ENCODE measurements at places on chromosomes 4 and X.

GRCh38 chr4:166924424-166924823, 309.9 kb downstream of the SPOCK3 start:
- no peak overlapping the region for H3K27ac ChIP-seq
- H3K27me3 ChIP-seq: no peaks in the 10 kb centered on the region
- no peaks in the 10 kb centered on the region for H3K4me1 ChIP-seq
- no peak overlapping the region for H3K4me3 ChIP-seq
- no peak for DNase-seq
- no peaks in the 10 kb centered on the region for H3K36me3 ChIP-seq

- H3K27me3 ChIP-seq: peaks cover 8% of the 10 kb centered on the region
- H3K4me1 ChIP-seq: no peaks in the 10 kb centered on the region
- DNase-seq: no peak
- H3K27ac ChIP-seq: no peak overlapping the region
- H3K4me3 ChIP-seq: no peak overlapping the region
Observed at GRCh38 chr4:6362896-6363295, 93.2 kb downstream of the WFS1 start.

GRCh38 chr4:68209003-68209402, 36.5 kb downstream of the TMPRSS11B start:
- no peak overlapping the region for H3K27ac ChIP-seq
- H3K36me3 ChIP-seq: no peaks in the 10 kb centered on the region
- no peak for DNase-seq
- H3K4me1 ChIP-seq: no peaks in the 10 kb centered on the region
- H3K27me3 ChIP-seq: no peaks in the 10 kb centered on the region

- H3K27me3 ChIP-seq: no peaks in the 10 kb centered on the region
- H3K27ac ChIP-seq: no peak overlapping the region
- H3K4me1 ChIP-seq: no peaks in the 10 kb centered on the region
- no peak for DNase-seq
- no peaks in the 10 kb centered on the region for H3K36me3 ChIP-seq
- no peak overlapping the region for H3K4me3 ChIP-seq
Observed at GRCh38 chrX:72652082-72652481, 62.0 kb downstream of the PHKA1 start.

DNA sequence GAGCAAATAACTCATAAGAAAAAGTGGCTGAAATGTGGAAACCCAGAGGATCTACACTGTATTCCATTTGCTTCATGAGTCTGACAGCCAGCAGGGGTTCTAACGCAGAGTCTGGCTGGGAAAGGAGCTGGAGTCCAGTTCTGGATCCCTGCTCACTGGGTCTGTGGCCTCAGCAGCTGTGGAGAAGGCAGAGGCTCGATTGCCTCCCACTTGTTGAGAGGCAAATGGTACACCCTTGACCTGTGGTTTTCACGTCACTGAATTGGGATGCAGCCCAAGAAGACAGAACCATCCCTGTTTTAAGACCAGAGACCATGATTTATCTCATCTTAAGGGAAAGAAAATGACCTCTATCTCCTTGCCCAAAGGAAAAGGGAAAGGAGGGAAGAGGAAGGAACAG, 147.0 kb upstream of the NOCT start:
- no peaks in the 10 kb centered on the region for H3K36me3 ChIP-seq
- no peak for DNase-seq
- no peaks in the 10 kb centered on the region for H3K27me3 ChIP-seq
- no peak overlapping the region for H3K27ac ChIP-seq

DNA sequence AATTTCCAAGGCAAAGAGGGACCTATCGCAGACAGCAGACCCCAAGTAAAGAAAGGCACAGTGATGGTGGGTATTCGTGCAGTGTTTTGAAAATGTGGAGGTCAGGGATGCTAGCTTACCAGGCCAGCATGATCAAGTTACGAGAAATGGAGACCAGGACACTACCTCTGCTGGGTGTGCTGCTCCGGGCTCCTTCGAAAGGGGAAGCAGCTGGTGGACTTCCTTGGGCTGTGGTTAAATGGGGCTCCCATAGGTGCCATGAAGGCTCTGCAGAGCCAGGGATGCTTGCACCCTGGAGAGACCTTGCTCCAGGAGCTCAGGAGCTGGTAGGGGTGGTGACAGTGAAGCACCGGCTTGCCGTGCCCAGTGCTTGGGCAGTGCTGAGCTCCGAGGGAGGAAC, 68.8 kb downstream of the TBL1X start:
- H3K36me3 ChIP-seq: no peaks in the 10 kb centered on the region
- DNase-seq: no peak
- peaks cover 3% of the 10 kb centered on the region for H3K4me1 ChIP-seq

DNA sequence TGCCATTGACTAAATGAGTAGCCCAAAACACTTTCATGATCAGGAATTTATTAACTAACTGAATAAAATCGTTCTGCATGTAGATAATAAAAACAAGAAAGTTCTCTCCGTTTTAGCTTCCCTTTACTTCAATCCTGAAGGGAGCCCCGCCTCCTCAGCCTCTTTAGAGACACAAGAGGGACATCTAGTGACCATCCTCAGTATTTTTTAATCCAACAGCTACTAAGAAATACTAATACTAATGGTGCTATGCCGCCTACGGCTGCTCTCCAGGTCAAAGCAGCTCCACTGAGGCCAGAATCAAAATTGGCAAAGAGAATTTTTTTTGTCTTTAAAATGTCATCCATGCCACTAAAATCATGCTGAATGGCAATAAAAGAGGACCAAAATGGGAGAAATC, 3.2 kb upstream of the PCDH19 start:
- no peaks in the 10 kb centered on the region for H3K36me3 ChIP-seq
- DNase-seq: no peak
- no peak overlapping the region for H3K4me3 ChIP-seq
- peaks cover 27% of the 10 kb centered on the region for H3K4me1 ChIP-seq
- peaks cover 33% of the 10 kb centered on the region for H3K27me3 ChIP-seq

GRCh38 chr4:40592034-40592433, 37.6 kb downstream of the RBM47 start:
- DNase-seq: no peak
- H3K4me1 ChIP-seq: peaks cover 5% of the 10 kb centered on the region
- no peak overlapping the region for H3K4me3 ChIP-seq
- H3K36me3 ChIP-seq: peaks cover 4% of the 10 kb centered on the region
- no peaks in the 10 kb centered on the region for H3K27me3 ChIP-seq

DNA sequence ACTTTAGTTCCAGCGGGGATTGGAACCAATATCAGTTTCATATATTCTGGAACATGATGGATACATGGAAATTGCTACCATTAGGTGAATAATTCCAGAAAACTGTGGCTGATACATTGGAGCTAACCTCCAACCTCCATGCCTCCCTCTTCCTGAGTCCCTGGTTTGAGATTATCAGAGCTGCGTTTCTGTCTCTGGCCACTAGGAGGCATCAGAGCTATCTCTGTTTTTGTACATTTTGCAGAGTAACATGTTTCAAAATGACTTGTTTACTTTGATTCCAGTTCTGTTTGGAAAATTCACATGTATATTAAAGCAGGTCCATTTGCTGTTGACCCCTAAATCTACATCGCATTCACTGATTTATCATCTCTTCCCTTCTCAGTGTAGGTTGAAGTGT, 2.4 kb upstream of the RAB40AL start:
- H3K27ac ChIP-seq: no peak overlapping the region
- H3K4me3 ChIP-seq: no peak overlapping the region
- H3K27me3 ChIP-seq: no peaks in the 10 kb centered on the region
- no peaks in the 10 kb centered on the region for H3K4me1 ChIP-seq
- no peaks in the 10 kb centered on the region for H3K36me3 ChIP-seq

DNA sequence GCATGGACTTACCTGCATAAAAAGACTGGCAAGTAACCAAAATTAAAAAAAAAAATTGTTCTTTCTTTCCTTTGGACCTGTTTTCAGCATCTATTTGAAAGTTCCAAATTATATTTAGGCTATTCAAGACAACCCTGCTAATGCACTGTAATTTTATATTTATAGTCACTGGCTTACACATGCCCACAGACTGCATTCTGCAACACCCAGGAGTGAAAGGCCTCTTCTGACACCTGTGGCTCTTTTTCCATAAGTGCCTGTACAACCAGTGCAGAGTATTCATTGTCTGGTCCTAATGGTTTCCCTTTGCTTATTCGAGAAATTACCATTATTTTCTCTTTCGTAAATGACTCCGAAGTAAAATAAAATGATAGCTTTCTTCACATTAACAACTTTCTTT, 143.3 kb downstream of the RNF150 start:
- H3K27ac ChIP-seq: no peak overlapping the region
- H3K4me1 ChIP-seq: no peaks in the 10 kb centered on the region

- DNase-seq: no peak
- H3K27ac ChIP-seq: no peak overlapping the region
- H3K4me1 ChIP-seq: peaks cover 17% of the 10 kb centered on the region
- no peaks in the 10 kb centered on the region for H3K36me3 ChIP-seq
Observed at GRCh38 chrX:153882086-153882498, 3.9 kb downstream of the L1CAM start.

DNA sequence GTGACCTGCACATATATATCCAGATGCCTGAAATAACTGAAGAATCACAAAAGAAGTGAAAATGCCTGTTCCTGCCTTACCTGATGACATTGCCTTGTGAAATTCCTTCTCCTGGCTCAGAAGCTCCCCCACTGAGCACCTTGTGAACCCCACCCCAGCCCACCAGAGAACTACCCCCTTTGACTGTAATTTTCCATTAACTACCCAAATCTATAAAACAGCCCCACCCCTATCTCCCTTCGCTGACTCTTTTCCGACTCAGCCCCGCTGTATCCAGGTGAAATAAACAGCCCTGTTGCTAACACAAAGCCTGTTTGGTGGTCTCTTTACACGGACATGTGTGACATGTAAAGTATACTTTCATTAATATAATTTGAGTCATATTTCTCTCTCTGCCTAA, 320.3 kb upstream of the TECRL start:
- no peaks in the 10 kb centered on the region for H3K4me1 ChIP-seq
- no peak overlapping the region for H3K27ac ChIP-seq
- H3K4me3 ChIP-seq: no peak overlapping the region
- no peaks in the 10 kb centered on the region for H3K36me3 ChIP-seq
- no peak for DNase-seq
- no peaks in the 10 kb centered on the region for H3K27me3 ChIP-seq

- no peaks in the 10 kb centered on the region for H3K4me1 ChIP-seq
- no peak for DNase-seq
- H3K27ac ChIP-seq: no peak overlapping the region
- no peaks in the 10 kb centered on the region for H3K27me3 ChIP-seq
- no peak overlapping the region for H3K4me3 ChIP-seq
- H3K36me3 ChIP-seq: no peaks in the 10 kb centered on the region
Observed at GRCh38 chr4:91288702-91289311, 1015.0 kb upstream of the GRID2 start.
